ENCODE measurements at places on chromosomes 4 and X.

DNA sequence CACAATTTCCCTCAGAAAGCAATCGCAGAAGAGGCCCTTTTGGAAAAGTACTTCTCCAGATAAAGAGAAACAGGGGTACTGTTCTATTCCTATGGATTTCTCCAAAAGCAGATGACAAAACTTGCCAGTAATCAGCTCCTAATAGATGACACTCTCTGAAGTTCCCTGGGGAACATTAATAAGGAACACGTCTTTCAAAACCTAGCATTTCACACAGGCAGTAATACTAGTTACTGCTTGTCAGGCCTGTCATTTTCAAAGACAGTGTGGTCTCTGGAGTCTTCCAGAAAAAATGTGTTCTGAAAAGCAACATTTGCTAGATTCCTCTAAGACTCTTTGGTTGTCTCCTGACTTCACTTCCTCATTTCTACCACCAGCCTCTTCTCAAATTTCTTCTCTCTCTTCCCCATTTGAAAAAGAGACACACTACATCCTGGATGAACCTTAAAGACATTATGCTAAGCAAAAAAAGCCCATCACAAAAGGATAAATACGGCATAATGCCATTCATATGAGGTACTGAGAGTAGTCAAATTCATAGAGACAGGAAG is 47.3 kb downstream of the CHRDL1 start:
- DNase-seq, result no peak

DNA sequence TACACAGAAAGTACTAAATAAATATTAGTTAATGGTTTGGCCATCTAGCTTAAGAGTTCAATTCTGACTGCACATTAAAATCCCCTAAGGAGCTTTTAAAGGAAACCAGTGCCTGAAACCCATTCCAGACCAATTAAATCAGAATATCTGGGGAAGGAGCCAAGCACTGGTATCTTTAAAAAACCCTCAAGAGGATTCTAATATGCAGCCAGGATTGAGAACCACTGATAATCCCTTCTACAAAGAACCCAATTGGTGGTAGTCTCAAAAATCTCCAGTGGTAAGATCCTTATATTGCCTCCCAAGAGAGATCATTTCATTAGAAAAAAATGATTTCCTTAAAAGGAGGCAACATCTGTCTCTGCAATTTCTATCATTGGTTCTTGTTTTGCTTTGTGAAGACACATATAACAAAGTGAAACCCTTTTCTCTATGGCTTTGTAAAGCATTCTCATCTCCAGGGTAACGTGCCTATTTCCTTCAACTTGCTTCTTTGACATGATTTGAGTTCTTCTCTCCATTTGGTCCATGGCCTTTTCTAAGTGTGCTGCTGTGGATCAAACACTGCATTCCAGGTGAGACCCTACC is 3.5 kb downstream of the GPR34 start:
- DNase-seq, result no peak

- no peak for DNase-seq
Observed at GRCh38 chr4:41539711-41540110, 1.8 kb downstream of the LIMCH1 start.

DNA sequence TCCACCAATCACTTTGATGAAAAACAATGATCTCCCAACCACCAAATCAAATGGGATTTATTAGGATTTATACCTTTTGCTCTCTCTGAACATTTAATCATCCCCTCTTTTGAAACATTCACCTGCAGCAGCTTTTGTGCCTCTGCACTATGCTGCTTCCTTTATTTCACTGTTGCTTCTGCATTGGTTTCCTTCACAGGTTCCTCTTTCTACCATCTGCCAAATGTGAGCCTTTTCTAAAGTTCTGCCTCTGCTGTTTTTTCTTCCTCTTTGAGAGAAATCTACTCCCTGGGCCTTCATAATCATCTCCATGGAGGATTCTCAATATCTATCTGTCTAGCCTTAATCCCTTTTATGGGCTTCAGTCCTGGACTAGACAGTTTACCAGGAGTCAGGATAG is 24.7 kb downstream of the CUL4B start:
- DNase-seq, result no peak

DNA sequence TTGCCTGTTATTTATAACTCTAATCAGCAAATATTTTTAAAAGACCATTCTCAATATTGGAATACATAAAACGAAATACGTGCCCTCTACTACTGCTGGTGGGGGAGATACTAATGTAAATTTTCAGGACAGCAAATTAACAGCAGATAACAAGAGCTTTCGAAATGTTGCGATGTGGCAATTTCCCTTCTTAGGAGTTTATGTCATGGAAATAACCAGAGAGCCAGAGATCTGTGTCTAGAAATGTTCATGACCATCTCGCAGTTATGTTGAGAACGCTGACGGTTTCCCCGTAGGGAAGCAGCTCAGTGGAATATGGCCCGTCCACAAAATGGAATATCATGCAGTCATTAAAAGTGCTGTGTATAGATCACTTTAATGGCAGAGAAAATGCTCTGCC is 238.4 kb upstream of the PSAPL1 start:
- DNase-seq, result no peak
